ENCODE measurements at places on chromosomes 4 and X.
A peak's percentile ranks its signal among the peaks of the same experiment; 100 is the strongest.

DNA sequence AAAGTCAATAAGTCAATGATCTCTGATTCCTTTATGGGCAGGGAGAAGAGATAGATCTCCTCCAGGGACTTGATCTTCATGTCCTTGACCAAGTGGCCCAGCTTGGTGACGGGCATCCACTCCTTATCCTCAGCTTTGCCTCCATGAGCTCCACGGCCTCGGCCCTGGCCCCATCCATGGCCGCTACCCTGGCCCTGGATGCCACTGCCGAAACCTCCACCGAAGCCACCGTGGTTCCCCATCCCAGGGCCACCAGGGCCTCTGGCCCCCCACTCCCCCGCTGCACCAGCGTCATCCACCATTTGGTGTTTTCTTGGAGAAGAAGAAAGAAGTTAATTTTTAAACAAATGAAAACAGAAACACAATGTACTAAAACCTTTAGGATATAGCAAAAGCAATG lies 518.1 kb downstream of the GRXCR1 start:
- no peak for DNase-seq

GRCh38 chrX:12366440-12366839 lies 228.2 kb downstream of the FRMPD4 start:
- DNase-seq: no peak

DNA sequence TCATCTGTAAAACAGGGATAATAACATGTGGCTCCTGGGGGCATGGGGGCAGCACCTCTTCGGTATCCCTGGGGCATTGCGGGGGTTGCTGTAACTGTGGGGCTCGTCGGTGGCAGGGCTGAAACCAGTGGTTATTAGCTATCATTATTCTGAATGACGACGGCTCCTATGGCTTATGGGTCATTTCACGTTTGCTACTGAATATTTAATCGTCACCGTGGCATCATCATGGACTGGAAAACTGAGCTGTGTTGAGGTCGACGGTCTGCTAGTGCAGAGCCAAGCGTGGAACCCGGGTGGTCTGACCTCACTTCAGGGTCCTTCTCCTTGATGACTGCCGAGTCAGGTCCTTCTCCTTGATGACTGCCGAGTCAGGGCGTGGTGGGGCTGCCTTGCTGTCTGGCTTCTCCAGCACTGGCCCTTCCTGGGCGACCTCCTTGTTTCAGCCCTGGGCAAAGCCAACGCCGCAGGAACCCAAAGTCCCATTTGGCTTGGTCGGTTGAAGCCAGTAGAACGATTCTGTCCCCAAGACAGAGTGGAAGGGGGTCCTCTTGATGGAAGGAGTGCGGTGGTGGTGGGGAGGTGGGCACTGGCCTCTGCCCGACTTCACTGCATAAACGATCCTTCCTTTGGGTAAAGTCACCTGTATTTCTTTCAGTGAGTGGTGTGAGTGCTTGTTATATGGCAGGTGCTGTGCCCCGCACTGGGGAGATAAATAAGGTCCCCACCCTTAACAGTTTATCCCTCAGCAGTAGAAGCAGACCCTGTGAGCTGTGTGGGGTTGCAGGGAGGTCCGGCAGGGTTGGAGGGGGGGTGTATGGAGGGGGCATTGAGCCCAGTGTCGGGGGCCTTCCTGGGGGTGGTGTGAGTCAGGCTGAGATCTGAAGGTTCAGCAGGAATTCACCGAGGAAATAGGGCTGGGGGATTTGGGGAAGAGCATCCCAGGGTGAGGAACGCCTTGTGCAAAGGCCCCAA lies 40.8 kb downstream of the PSAPL1 start:
- DNase-seq: no peak

DNA sequence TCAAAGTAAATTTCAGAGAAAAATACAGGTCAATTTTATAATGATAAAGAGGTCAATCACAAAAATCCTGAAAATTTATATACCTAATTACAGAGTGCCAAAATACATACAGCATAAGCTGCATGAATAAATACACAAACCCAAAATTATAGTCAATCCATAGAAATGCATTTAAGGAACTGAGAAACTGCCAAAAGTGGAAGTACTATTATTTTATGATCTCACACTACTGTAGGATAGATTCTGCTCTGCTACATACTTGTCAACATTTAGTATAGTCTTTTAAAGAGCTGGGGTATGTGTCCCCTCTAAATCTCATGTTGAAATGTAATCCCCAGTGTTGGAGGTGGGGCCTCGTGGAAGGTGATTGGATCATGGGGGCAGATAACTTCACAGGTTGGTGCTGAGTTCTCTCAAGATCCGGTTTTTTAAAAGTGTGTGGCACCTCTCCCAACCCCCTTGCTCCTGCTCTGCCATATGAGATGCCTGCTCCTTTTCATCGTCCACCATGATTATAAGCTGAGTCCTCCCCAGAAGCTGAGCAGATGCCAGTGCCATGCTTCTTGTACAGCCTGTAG lies 31.8 kb downstream of the CHIC2 start:
- peak; percentile 23 for DNase-seq

DNA sequence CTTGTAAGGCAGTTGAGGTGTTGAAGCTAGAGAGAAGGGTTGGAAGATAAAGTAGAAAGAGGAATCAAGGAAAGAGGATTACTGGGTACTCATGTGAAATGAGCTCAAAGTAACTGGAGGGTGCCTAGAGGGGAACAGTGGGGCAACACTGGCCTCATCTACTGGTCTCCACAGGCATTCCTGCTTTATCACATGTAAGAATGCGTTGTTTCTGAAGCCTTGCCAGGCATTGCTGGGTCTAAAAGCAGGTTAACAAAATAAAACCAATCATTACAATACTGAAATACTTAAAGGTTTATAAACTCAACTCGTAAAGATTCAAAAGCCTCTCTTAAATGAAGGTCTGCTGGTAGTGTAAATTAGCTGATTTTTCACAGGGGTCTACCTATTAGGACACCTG lies 96.0 kb downstream of the FANCB start:
- DNase-seq: no peak

Measured in hematopoietic multipotent progenitor cell treated with erythropoietin and hydrocortisone succinate and interleukin-3 and kit ligand, for 4 days (in vitro differentiated cells).